ENCODE measurements at places on chromosomes 1 and 21.

- no peak for DNase-seq
Observed at GRCh38 chr1:61491497-61491896, 233.4 kb downstream of the TM2D1 start.

- DNase-seq, result no peak
Observed at GRCh38 chr21:44697811-44698734, 1.1 kb downstream of the KRTAP10-12 start.

- DNase-seq, result no peak
Observed at GRCh38 chr1:65471861-65472332, 51.4 kb downstream of the LEPR start.

- DNase-seq, result no peak
Observed at GRCh38 chr21:35578347-35578782, 482.0 kb downstream of the SETD4 start.

- no peak for DNase-seq
Observed at GRCh38 chr1:56817716-56818463, 1.3 kb downstream of the FYB2 start.

- no peak for DNase-seq
Observed at GRCh38 chr1:221397141-221397540, 344.7 kb downstream of the DUSP10 start.

All from activated CD4-positive, CD25-positive, alpha-beta regulatory T cell (primary cell).